ENCODE measurements at places on chromosomes 16 and 17.

DNA sequence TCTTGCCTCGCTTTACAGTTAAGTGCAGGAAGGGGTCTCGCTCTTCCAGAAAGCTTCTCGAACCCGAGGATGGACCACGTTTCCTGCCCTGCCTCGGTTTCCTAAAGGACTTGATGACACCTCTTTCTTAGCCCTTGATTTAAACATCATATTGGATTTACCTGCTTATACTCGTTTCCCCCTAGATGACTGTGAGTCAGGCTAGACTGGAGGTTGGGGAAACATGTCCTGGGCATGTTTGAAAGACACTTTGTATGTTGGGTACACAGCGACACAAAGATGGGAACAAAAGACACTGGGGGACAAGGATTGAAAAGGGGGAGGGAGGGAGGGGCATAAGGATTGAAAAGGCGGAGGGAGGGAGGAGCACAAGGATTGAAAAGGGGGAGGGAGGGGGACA, 30.0 kb downstream of the SDK2 start:
- DNase-seq, result no peak

GRCh38 chr16:73021866-73022495, 25.9 kb downstream of the ZFHX3 start:
- DNase-seq, result no peak

DNA sequence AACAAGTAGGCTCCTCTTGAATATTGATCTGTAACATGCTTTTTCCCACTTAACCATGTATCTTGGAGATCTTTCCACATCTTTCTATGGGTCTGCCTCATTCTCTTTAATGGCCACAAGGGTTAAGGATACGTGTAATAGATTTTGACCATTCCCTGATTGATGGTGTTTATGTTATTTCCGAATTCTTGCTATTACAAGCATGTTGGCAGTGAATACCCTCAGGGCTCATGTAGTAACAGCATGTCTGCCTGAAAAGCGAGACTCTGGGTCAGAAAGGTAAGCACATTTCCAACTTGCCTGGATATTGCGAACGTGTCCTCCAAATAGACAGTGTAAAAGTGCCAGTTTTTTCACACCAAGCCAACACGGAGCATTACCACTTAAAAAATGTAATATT, 5.0 kb downstream of the TAC4 start:
- DNase-seq, result no peak

DNA sequence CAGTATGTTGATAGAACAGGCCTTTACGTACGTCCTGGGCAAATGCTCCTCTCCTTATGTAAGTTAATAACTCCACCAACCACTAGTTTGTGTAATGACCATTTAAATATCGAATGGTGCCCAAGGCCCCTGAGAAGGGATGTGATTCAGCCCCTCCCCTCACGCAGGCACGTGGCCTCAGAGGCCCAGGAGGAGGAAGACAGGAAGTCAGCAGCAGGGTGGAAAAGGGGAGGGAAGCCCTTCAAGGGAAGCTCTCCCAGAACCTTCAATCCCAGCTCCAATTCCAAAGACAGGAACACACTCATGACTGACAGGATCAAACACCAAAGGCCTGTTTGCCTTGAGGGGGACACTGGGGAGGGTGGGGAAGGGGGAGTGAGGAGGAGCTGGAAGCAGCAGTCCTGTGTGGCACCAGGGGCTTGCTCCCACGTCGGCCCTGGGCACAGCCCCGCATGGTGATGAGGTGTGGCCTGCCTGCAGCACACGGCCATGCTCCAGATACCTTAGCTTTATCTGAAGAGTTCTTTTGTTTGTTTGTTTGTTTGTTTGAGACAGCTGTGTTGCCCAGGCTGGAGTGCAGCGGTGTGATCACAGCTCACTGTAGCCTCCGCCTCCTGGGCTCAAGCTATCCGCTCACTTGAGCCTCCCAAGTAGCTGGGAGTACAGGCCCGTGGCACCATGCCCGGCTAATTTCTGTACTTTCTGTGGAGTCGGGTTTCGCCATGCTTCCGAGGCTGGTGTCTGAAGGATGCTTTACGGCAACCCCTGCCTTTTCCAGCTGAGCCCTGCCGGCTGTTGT, 105.0 kb downstream of the ZNF778 start:
- DNase-seq, result no peak

DNA sequence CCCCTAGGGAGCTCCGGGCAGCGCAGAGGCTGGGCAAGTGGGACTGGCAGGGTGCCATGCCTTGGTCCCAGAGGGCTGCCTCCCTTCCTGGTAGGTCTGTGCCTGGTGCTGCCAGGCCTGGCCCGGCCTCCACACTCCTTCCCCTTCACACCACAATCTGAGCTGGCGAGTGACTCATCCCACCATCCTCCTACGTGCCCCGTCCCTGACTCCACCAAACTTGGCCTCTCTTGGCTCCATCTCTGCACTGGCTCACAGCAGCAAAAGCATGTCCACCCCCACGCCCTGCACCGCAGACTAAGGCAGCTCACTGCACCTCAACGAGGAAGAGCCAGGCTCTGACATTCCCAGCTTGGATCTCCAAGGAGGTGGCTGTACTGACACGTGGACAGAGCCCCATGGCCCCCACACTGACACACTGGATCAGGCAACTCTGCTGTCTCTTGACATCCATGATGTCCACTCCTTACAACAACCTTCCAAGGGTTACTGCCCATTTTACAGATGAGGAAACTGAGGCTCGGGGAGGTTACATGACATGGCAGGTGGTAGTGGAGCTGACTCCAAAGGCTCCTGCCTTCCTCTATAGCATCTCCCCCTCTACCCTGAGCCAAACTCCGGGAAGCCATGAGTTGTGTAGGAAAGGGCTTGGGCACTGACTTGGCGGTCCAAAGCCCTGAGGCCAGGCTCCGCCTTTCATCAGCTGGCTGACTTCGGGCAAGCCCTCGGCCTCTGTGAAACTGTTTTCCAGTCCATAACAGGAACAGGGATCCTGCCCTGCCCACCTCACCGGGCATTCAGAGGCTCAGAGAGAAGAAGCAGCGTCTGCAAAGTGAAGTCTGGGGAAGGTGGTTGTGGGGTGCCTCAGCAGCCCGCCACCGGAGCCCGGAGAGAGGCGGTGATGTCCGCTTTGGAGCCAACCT, 20.1 kb upstream of the KRT19 start:
- DNase-seq, result peak; percentile 62

- DNase-seq, result no peak
Measured at GRCh38 chr17:81961087-81961511, at the start of gene NOTUM. TSS of gene NOTUM (minus strand) at chr17:81961187. CDS start at chr17:81960909, 278 bp downstream.

DNA sequence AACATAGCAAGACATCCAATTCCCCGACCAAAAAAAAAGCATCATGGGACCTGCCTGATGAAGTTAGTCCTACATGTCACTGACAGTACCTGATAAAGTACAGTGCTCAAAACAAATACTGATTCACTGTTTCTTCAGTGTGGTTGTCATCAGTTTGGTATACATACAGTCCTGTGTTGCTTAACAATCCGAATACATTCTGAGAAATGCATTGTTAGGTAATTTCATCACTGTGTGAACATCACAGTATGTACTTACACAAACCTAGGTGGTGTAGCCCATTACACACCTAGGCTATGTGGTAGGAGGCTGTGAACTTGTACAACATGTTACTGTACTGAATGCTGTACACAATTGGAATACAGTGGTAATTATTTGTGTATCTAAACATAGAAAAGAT, 19.0 kb upstream of the FA2H start:
- no peak for DNase-seq

Measured in stimulated activated CD4-positive, alpha-beta T cell treated with anti-CD3 and anti-CD28 coated beads, Interleukin-2, amount 100 ng/mL, for 4 hours (primary cell).